ENCODE measurements at places on chromosomes 1 and 21.

DNA sequence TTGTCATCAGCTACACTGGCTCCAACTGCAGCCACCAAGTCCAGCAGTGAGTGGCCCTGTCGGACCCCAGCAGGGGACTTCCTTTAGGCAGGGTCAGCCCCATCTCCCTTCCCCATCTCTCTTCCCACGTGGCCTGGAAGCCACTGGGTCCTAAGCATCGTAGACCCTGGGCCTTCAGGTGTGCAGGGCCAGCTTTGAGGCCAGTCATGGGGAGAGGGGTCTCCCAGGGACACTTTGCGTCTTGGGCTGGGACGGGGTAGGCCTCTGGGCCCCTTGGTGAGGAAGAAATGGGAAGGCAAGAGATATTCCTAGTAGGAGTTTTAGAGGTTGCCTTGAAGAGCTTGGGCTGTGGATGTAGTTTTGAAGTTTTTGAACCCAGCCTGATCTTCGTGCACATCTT is 12.1 kb upstream of the MIIP start:
- no peak for DNase-seq

DNA sequence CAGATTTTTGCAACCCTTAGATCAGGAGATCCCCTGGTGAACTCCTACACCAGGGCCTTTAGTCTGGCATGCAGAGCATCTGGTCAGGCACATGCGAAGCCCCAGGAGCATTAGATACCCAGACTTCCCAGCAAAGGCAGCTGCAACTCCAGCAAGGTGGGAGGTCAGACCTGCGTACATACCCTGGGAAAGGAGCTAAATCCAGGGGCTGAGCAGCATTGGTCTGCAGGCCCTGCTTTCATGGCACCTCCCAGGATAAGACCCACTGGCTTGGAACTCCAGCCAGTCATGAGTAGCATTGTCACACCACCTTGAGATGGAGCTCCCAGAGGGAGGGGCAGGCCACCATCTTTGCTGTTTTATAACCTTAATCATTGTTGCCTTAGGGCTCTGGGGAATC is 92.3 kb downstream of the KCNT2 start:
- DNase-seq: no peak

DNA sequence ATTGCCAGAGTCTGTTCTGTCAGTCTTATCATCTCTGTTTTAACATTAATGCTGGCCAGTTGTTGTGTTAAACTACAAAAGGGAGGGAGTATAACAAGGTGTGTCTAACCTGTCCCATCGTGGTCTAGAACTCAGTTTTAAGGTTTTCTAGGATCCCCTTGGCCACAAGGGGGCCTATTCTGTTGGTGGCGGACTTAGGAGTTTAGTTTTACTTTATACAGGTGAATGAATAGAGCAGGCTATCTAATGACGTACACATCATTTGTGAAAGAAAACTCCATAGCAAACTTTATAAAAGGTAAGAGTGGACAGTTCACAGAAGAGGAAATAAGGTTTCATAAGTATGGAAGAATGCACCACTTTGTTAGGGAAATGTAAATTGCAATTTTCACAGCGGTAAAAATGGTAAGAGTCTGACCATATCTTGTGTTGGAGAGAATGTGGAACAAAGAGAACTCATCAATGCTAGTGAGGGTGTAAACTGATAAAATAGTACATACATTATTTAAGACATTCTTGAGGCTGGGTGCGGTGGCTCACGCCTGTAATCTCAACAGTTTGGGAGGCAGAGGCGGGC is 2.5 kb upstream of the ATF6 start:
- no peak for DNase-seq

- no peak for DNase-seq
These were observed 12.0 kb upstream of the WNT3A start for GRCh38 chr1:227994632-227995300.

- DNase-seq: no peak
These were observed 144.7 kb downstream of the NOS1AP start for GRCh38 chr1:162214202-162214601.

GRCh38 chr1:58883037-58883887 is 99.4 kb upstream of the JUN start:
- peak; percentile 97 for DNase-seq

GRCh38 chr21:29078869-29079767 is 5.7 kb upstream of the CCT8 start:
- DNase-seq: no peak

GRCh38 chr21:28111151-28111619 is 881.5 kb downstream of the LTN1 start:
- DNase-seq: peak; percentile 84

GRCh38 chr1:61050541-61051442 is 31.6 kb upstream of the NFIA start:
- DNase-seq: no peak

- no peak for DNase-seq
These were observed 7.5 kb upstream of the HSD11B1 start for GRCh38 chr1:209697126-209697525.

DNA sequence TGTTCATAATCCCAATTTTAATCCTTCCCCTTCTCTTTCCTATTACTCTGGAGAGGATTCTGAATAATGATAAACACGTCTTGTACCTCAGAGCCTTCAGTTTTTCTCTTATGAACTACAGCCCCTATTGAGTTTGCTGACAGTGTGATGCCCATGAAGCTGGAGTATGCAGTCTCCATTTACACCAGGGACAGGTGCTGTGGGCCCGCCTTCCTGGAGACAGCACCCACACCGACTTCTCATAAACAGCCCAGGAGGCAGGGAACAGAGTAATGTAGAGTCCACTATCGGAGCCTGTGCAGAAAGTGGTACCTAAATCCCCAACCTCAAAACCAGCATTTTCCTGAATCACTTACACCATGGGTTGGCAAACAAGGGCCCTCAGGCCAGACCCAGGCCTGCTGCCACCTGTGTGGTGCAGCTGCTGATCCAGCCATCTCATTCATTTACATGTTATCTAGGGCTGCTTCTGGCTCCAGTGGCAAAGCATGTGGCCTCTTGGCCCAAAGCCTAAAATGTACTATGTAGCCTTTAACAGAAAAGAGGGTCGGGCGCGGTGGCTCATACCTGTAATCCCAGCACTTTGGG is 95.1 kb upstream of the KRTAP19-8 start:
- DNase-seq: no peak

DNA sequence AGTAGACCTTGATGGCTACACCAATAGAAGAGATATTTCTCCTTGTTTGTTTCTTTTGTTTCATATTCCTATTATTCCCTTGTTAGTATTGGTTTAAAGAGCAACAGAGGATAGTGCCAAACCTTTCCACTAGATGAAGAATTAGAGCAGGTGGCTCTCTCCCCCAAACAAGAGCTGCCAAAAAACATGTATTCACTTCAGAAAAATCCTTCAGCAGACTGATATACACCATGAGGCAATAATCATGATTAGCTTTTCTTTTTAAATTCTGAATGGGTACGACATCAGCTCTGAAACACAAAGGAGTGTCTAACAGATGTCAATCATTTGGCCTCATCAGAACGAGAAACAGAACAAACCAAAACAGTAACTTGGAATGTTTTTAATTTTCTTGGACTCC is 67.3 kb upstream of the MAP10 start:
- DNase-seq: no peak

DNA sequence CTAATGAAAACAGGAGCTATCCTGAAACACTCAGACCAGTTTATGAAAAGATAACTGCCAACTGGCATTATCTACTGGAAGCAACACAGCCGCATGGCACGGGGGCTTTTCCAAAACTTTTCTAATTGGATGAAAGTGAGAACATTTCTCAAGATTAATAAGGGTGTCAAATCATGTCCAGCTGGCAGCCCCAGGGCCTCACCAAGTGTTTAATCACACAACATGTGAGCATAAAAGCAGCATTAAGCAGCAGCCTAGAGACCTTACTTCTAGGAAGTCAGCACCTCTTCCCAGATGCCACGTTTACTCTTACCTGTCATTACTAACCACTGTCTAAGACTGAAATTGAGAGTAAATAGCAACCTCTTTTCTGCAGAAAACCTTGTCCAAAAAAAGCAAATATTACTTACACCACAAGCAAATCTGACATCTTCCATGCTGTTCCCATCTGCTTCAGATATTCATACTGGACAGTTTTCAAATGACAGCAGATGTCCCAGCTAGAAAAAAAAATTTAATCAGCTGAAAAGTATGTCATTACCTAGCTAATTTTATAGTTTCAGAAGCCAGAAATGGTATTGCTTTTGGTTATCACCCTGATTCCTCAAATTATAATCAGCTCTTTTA is 341.5 kb upstream of the ZP4 start:
- peak; percentile 26 for DNase-seq

DNA sequence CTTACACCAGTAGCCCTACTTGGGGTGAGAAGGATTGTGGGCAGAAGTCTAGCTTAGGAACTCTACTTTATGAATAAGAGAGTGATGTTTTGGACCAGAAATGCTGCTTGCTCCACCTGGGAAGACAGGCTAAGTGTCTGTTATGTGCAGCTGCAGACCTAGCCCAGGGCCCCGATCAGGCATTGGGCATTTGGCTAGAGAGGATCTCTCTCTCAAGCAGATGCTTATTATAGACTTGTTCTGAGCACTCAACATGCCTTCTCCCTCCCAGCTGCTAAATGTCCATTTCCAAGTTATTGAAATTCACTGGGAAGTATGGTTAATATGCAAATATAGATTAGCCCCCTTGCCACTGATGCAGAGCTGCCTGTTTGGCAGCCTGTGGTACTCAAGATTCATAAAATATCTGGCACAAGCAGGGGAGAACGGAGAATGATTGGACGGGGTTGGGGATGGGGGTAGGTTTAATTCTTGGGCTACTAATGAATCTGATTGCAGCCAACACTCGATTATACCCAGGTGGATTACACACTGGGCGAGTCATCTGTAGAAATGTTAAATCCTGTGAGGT is 115.9 kb downstream of the KCND3 start:
- no peak for DNase-seq

DNA sequence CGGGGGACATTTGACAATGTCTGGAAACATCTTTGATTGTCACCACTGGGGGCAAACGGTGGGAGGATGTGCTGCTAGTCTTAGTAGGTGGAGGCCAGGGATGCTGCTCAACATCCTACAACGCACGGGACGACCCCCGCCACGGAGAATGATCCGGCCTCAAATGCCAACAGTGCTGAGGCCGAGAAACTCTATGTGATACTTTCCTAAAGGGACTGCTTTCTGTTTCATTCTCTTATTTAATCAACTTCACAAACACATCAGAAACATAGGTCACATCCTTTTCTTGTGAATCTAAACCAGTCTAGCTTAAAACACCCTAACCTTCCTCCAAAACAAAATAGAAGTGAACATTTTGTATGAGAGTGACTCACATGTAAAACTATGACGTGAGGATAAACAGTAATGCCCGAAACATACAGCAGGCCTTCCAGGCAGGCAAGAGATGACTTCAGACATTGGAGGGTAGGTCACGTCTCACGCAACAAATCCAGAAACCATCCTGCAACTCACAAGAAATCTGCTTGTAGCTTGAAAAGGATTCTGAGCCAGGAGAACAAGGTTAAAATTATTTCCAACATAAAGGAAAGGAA is 37.2 kb upstream of the ETS2 start:
- peak; percentile 96 for DNase-seq

- DNase-seq: no peak
These were observed 2.3 kb downstream of the COX20 start for GRCh38 chr1:244837597-244838258.

DNA sequence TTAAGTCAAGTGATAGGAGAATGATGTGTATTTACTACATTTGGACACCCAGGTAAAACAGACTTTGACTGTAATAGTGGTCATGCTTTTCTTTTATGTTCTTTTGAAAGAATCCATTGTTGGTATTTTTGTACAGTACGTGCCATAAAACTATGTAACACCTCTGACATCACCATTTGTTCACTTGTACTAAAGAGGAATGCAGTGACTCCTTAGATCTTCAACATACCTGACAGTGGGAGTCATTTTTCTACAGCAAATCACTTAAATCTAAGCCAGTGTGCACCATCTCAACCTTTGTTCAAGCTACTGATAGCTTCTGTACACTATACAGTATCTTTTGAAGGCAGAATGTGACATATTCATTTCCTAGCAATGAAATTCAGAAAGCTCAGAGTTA is 6.3 kb upstream of the PLD5 start:
- no peak for DNase-seq

DNA sequence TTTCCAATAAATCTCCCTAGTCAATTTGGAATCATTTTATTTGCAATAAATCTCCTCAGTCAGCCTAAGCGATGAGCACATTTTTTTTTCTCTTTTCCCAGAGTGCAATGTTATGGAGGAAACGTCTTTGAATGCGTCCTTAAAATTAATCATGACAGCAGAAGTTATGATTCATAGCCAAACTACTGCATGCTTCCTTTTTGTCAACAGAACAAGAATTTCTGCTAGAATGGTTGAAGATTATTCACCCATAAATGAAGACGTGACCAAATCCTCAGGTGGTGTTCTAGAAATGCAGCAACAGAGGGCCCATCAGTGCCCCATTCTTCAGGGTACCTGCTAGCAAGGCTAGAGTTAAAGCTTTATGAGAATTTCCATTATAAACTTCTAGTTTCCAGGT is 407.9 kb upstream of the PKN2 start:
- peak; percentile 89 for DNase-seq

DNA sequence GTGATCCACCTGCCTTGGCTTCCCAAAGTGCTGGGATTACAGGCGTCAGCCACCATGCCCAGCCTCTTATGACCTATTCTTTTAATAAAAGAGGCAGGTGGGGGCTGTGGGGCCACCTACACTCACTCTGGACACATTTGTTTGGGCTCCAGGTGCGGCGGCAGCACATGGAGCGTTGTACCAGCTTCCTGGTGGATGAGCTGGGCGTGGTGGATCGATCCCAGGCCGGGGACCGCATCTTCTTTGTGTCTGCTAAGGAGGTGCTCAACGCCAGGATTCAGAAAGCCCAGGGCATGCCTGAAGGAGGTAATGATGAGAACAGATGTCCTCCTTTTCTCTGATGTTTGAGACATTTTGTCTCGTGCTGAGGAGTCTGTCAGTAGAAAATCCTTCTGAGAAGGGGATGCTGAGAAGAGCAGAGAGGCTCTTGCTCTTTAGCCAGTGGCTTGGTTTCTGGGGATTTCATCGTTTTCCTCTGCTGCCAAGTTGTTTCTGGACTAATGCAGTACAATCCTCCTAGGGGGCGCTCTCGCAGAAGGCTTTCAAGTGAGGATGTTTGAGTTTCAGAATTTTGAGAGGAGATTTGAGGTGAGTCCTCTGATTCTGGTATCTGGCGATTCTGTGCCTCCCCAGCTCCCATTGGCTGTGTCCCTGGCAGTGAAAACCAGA is 17.9 kb upstream of the MIIP start:
- DNase-seq: peak; percentile 37
